Stimulated activated CD4-positive, alpha-beta T cell treated with anti-CD3 and anti-CD28 coated beads, Interleukin-1b, Interleukin-23, amount 100 ng/mL, for 4 hours (primary cell): ENCODE measurements at places on chromosomes 6 and 20.

GRCh38 chr6:64280569-64280968 lies 645.0 kb downstream of the PHF3 start:
- DNase-seq: no peak

DNA sequence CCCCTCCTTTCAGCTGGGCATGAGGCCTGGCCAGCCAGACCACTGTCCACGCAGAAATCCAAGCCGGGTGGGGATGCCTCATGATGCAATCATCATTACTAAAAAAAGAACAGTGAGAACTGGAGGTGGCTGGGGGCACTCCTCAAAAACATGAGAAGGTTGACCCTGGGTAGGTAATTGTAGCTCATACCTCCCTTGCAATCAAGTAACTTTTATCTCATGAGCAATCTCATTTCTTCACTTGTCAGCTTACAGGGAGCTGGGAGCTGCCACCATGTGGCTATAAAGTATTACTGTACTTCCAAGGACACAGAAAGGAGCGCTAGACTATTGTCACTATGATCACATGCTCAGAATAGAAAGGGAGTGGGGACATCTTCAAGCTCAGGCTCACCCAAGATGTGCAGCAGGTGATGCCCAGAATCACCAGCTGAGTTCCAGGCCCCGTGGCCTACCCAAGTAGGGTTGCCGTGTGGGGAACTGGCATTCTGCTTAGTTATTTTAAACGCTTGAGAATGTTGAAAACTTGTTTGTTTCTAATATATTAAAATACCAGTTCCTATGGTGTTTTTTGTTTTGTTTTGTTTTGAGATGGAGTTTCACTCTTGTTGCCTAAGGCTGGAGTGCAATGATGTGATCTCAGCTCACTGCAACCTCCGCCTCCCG lies 3.0 kb upstream of the CDH26 start:
- no peak for DNase-seq

GRCh38 chr6:162857326-162857725 lies 129.6 kb downstream of the PACRG start:
- DNase-seq: no peak

- DNase-seq: no peak
Observed at GRCh38 chr20:61092251-61092650, 159.8 kb upstream of the CDH4 start.

- no peak for DNase-seq
Observed at GRCh38 chr6:129608886-129609537, 101.0 kb downstream of the ARHGAP18 start.

DNA sequence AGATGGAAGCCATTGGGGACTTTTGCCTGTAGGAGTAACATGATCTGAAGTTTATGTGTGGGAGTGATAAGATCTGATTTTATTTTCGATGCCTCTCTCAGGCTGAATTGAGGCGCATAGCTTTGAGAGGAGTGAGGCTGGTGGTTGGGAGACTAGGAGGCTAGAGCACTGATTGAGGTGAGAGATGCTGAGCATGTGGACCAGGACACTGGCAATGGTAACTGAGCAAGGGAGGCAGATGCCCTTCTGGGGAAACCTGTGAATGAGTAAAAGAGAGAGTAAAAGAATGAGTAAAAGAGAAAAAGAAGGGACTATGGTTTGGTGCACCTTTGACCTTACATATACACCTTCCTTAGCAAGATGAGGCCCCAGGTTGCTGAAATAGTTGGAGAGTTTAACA lies 3.0 kb downstream of the RRP36 start:
- no peak for DNase-seq

DNA sequence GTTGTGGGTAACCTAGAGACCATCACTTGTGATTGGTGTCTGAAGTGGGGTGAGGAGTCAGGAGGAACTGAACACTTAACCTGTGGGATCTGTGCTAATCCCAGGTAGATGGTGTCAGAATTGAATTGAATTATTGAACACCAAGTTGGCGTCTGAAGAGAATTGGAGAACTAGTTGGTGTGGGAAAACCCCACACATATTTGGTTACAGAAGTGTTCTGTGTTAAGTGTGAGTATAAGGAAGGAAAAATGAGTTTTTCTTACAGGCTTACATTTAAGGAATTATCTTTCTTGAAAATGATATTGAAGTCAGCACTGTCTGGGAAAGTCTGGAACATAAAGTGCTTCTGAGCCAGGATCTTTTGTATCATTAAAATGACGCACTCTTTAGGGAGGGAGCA lies 182.9 kb upstream of the ECI2 start:
- DNase-seq: no peak

DNA sequence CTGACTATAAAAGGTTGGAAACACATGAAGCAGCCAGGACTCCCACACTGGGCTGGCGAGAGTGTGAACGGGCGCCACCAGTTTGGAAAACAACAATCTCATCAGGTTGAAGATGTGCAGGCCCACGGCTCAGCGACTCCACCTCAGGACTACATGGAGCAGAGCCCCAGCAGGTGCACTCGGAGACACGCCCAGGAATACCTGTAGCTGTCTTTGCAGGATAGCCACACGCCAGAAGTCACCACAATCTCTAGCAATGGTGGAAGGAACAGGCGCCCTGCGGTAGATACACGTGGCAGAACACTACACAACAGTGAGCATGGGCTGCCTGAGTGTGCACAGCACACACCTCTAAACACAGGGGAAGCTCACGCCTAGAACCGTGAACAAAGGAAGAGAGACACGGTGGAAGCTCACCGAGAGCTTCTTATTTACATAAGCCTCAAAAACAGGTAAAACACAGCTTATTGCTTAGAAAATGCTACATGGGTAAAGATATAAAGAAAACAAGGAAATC lies 28.7 kb upstream of the RPS6KA2 start:
- DNase-seq: no peak

GRCh38 chr6:142550310-142551063 lies 248.7 kb downstream of the ADGRG6 start:
- DNase-seq: no peak

GRCh38 chr20:22966787-22967464 lies 68.2 kb upstream of the SSTR4 start:
- DNase-seq: no peak

- peak; percentile 28 for DNase-seq
Observed at GRCh38 chr20:52783769-52784168, 188.4 kb upstream of the TSHZ2 start.

DNA sequence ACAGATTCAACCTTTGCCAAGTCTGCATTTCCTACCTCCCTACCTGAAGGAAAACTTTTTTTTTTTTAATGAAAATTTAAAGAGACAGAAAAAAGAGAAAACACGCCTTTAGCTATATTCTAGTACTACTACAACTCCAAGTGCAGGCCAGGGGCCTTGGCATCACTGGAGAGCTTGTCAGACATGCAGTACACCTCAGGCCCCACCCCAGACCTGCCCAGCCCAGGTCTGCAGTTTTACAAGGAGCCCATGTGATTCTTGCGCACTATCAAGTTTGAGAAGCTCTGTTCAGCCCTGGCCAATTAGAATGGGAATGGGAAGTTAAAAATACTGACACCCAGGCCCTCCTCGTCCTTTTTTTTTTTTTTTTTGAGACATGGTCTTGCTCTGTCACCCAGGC lies 85.0 kb downstream of the NFATC2 start:
- DNase-seq: no peak

DNA sequence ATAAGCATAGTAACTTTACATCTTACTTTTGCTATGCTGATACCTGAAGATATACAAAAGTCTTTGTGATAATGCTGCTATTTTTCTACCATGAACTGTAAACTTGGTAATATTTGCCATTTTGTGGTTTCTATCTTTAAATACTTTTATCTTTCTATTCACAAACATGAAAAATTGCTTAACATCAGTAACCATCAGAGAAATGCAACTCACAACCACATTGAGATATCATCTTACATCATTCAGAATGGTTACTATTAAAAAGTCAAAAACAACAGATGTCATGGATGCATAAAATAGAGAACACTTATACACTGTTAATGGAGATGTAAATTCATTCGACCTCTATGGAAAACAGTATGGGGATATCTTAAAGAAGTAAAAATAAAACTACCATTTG lies 112.0 kb downstream of the TRDN start:
- no peak for DNase-seq

DNA sequence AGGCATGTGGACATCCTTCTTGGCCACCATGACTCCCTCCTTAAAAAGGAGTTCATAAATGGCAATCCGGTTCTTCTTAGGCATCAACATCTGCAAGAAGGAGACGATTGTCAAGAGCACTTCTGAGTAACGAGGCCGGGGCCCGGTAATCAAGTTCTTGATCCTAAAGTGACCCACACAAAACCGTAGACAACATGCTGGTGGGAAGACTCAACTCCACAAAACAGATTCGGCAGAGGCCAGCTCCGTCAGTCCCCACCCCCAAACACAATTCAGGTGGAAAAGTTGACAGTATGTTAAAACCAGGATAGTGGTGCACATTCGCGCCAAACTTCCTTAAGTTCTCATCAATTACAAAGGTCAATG lies 754 bp downstream of the RPS10 start:
- peak; percentile 13 for DNase-seq

GRCh38 chr6:13349811-13350506 lies 21.6 kb upstream of the TBC1D7 start:
- DNase-seq: no peak

GRCh38 chr20:37575884-37576283 lies 48.2 kb upstream of the BLCAP start:
- DNase-seq: no peak

DNA sequence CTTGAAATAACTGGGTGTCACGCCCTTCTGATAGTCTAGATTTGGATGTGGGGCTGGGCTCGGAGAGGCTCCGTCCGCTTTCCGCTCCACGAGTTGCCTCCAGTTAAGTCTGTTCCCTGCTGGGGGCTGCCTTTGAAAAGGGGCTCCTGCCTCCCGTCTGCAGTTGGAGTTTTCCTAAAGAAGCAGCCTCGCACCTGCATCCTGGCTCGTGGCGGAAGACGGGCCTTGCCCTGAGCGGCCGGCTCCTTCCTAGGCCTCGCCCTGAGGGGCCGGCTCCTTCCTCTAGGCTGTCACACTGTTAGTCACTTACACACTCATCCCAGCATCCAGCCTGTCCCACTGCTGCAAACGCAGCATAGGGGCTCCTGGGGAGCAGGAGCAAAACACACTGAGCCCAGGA lies 74.4 kb downstream of the SMOC2 start:
- DNase-seq: no peak

GRCh38 chr6:67896476-67896875 lies 738.6 kb upstream of the ADGRB3 start:
- no peak for DNase-seq

DNA sequence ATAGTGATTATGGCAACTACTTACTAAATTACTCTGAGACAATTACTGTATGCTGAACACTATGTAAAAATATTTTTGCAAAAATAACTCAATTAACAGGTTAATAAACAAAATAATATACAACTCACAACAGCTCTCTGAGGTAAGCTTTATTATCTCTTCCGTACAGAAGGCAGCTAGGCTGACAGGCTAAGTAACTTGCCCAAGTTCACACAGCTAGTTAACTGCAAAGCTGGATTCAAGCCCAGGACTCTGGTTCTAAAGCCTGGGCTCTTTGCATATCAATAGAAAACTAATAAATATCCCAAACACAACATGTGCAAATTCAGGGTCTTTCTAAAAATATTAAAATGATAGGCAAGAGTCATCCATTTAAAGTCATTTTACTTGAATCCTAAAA lies 169.5 kb upstream of the BEND3 start:
- DNase-seq: no peak

GRCh38 chr6:13159300-13159699 lies 169.0 kb downstream of the TBC1D7 start:
- no peak for DNase-seq

DNA sequence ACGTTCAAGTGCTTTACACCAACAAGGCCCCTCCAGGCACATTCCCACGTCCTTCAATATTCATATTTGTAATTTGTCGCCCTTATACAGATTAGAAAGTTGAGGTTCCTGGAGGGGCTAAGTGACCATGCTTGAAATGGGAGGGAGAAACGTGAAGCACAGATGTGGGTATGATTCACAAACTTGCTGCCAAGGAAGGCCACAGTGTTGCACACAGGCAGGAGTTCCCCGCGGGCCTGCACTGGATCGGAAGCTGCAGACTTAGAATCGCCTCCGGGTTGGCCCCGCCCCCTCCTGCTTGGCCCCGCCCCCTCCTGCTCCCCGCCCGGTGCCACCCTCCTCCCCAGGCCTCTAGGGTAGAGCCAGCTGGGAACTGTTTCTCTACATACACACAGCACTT lies 58.2 kb upstream of the QKI start:
- no peak for DNase-seq

- no peak for DNase-seq
Observed at GRCh38 chr20:44006578-44006977, 91.9 kb downstream of the TOX2 start.

DNA sequence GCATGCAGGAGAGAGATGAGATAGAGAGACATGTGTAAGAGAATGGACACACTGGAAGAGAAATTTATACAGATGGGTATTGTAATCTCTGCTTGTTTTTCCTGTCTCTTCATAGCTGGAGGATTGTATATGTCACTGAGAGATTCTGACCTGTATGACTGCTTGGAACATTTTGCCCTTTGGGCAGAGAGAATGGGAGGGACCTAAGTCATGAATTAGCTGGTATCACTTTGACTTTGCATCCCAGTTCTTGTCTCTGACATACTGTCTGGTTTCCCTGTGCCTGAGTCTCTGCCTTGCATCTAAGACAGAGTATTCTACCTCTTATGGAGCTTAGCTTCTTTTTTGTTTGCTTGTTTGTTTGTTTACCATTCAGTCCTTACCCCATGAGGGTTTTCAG lies 37.0 kb upstream of the ASCC3 start:
- DNase-seq: no peak

DNA sequence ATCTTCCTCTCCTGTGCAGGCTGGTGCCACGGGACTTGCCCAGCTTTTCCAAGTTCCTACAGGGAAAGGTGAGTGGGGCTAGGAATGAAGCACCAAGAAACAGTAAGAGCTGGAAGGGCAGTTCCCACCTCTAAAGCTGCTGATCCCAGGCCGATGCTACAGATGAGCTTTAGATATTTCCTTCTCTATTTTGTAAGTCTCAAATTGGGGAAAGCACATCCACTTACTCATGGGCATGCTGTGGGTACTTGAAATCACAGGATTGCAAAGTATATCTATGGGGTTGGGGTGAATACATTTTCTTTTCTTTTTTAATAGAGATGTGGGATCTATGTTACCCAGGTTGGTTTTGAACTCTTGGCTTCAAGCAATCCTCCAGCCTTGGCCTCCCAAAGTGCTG lies 3.1 kb downstream of the ZBTB2 start:
- DNase-seq: no peak

GRCh38 chr20:61049684-61050083 lies 202.4 kb upstream of the CDH4 start:
- no peak for DNase-seq

DNA sequence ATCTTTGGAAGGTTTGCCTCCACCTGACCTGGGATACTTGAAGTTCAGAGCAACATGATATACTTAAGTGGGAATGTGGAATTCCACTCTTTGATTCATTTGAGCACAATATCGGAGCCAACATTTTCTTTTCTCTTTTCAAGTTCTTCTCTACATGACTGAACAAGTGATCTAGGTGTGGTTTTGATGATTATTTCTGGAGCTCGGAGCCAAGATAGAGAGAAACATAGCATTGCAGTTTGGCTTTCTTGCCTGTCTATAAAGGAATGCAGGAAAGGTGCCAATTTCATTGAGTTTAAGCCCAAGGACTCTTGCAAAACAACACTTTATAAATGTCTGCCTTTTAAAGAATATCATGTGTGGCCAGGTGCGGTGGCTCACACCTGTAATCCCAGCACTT lies 124.2 kb upstream of the FAM83B start:
- DNase-seq: no peak

- no peak for DNase-seq
Observed at GRCh38 chr6:25675167-25675566, 23.2 kb downstream of the SCGN start.

GRCh38 chr6:31690231-31691077 lies 9.6 kb upstream of the LY6G5C start:
- DNase-seq: no peak

- no peak for DNase-seq
Observed at GRCh38 chr6:30207619-30208295, 5.4 kb downstream of the TRIM26 start.
